ENCODE measurements at places on chromosomes 6 and 20.
A peak's percentile ranks its signal among the peaks of the same experiment; 100 is the strongest.

DNA sequence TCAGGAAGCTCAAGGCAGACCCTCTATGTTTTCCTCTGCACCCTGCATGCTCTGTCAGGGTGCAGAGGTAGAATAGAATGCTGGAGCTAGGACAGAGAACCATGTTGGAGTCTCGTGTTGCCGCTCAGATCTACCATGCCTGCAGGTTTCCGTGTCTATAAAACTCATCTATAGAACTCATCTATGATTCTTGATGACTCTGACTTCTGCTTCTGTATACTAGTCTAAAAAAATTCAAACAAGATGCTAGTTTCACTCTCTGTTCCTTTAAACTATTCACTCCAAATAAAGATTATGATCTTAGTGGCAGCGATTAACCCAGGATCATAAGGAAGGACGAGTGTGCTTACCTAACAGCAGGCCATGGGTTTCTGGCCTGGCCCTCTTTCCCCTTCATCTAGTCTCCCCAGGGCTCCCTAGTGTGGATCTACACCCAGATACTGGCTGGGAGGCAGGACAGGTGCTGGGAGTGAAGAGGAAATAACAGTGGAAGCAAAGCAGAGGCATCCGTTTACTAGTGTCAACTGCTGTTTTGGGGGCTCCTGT is 162.7 kb upstream of the SUPT3H start:
- DNase-seq, result no peak

- no peak for DNase-seq
These were observed 163.5 kb downstream of the KIF6 start for GRCh38 chr6:39561536-39562266.

DNA sequence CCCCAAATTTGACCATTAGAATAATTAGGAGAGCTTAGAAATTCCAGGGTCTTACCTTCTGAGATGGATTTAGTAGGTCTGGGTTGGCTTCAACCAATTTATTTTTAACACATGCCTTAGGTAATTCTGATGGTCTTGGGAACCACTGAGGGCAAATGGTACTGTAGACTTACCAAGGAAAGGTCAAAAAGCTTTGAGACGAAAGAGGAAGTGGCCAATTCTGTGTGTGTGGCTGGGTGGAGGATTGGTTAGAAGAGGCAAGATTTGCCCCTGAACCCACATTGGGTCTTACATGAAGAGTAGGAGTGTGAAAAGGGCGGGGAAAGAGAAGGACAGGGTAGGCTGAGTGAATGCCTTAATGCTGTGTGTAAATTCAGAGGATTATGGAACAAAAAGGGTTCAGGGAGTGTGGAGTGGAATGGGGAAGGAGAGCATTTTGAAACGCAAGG is 2.7 kb downstream of the ITCH start:
- DNase-seq, result peak; percentile 50

DNA sequence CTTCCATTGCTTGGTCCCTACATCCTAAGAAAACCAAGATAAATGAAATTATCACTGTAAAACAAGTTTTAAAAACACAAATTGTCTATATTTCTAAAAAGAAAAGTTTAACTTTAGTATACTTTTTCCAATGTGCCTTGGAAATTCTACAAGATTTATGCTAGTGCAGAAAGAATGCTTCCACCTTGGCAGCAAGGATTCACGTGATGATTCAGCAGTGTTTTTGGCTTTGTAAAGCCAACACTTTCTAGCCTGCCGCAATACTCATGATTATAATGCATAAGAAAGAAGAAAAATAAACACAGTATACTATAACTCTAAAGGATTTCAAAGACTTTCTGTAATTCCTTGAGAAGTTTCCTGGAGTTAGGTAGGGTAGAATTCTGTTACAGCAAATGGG is 442.7 kb downstream of the TENT5A start:
- DNase-seq, result no peak

- peak; percentile 20 for DNase-seq
These were observed 31.7 kb upstream of the UBR2 start for GRCh38 chr6:42532038-42532669.

- DNase-seq, result no peak
These were observed 343.6 kb upstream of the SASH1 start for GRCh38 chr6:147999001-147999540.

DNA sequence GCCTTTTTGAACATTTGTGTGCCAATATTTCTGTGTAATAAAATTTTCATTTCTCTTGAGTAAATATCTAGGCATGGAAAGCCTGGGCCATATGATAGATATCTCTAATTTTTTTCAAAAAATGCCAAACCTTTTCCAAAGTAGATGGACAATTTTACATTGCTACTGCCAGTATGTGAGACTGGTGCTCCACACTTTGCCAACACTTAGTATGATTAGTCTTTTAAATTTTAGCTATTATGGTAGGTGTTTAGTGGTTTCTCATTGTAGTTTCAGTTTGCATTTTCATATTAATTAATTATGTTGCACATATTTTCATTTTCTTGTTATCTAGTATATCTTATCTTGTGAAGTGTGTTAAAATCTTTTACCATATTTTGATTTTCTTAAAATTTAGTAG is 52.0 kb downstream of the TBXT start:
- no peak for DNase-seq

DNA sequence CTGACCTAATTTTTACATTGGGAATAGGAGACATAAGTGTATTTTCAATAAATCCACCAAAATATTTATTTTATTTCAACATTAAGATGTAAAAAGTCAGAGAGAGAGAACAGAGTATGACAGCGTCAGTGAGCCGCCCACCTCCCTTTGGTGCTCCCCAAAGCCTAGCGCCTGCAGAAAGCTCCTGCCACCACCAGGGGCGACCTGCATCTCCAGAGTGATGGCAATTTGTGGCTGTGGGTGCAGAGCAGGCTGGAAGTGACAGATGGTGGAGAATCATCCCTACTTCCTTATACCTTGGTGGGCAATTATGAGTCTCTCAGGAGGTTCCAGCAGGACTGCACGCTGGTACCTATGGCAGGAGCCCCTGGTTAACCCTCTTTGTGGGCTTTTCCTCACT is 87.3 kb downstream of the PTPRT start:
- DNase-seq, result no peak

Data from stimulated activated naive CD8-positive, alpha-beta T cell treated with anti-CD3 and anti-CD28 coated beads, Interleukin-15, amount 100 ng/mL, for 72 hours (primary cell).